ENCODE measurements at places on chromosomes 1 and 21. TPM values are rescaled to one million over a fixed set of nuclear protein-coding genes. Genes with fewer than 3 reads are reported as not detected.

The BRDT gene
- not detected for total RNA-seq

The C8B gene
- total RNA-seq = 0.76 TPM

The PRKAA2 gene
- total RNA-seq = 6.4 TPM

The ANXA9 gene
- total RNA-seq = 9.5 TPM

The DISP3 gene
- total RNA-seq = 4.8 TPM

- H3K4me3 ChIP-seq = no peak overlapping the region
- no peaks in the 10 kb centered on the region for H3K27me3 ChIP-seq
- no peak overlapping the region for H3K27ac ChIP-seq
- no peak for DNase-seq
- H3K36me3 ChIP-seq = peaks cover 23% of the 10 kb centered on the region
- no peaks in the 10 kb centered on the region for H3K4me1 ChIP-seq
Observed at GRCh38 chr1:243213045-243213787, 41.9 kb downstream of the CEP170 start.

GRCh38 chr1:147613506-147613905 is 56.8 kb downstream of the ACP6 start:
- H3K27me3 ChIP-seq = no peaks in the 10 kb centered on the region
- no peak overlapping the region for H3K4me3 ChIP-seq
- peaks cover 40% of the 10 kb centered on the region for H3K36me3 ChIP-seq
- H3K4me1 ChIP-seq = peaks cover 4% of the 10 kb centered on the region
- H3K27ac ChIP-seq = no peak overlapping the region

DNA sequence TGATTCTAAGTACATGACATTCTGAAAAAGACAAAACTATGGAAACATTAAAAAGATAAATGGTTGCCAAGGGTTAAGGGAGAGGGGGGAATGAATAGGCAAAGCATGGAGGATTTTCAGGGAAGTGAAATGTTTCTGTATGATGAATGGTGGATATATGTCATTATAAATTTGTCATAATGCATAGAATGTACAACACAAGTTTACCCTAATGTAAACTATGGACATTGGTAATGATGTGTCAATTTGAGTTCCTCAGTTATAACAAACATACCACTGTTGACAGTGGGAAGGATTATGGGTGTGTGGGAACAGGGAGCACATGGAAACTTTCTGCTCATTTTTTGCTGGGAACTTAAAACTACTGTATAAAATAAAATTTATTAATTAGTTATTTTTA is 427.1 kb upstream of the ESRRG start:
- no peak overlapping the region for H3K4me3 ChIP-seq
- H3K27ac ChIP-seq = no peak overlapping the region
- DNase-seq = no peak
- peaks cover 3% of the 10 kb centered on the region for H3K27me3 ChIP-seq
- H3K4me1 ChIP-seq = peaks cover 5% of the 10 kb centered on the region

DNA sequence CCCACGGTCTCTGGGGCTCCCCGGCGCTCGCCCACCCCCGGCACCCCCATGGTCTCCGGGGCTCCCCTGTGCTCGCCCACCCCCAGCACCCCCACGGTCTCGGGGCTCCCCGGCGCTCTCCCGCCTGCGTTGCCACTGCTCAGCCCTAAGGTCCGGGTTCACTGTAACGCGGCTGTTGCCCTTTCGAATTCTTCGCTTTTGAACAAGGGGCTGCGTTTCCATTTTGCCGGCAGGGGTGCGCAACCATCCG is 5.2 kb upstream of the FTCD start:
- no peak for DNase-seq
- H3K4me1 ChIP-seq = no peaks in the 10 kb centered on the region
- H3K36me3 ChIP-seq = peaks cover 13% of the 10 kb centered on the region

DNA sequence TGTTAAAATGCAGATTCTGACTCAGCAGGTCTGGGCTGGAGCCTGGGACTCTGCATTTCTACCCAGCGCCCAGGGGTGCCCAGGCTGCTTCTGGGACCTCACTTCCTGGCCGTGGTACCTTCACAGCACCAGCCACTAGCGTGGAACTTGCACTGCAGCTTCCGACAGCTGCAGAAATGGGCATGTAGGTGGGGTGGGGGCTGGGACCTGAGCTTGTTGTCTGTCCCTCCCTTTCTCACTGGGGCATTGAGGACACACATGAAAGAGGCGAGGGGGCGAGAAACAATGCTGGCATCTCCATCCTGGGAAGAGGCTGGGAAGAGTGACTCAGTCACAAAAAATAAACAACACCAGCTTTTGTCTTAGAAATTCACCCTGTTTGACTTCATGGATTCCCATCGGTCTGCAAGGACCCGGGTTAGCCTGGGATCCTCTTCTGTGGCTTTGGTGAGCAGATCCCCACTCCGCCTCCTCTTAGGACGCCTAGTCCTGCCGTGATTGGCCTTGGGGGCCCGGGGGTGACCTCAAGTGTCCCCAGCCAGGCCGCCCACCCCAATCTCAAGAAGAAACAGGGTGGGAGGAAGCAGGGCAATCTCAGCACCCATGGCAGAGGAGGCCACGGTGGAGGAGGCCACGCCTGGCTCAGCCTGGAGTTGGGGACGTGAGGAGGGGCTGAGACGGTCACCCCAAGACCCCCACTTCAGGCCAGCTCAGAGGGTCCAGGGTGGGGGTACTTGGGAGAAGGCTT is 29.9 kb upstream of the POFUT2 start:
- H3K27ac ChIP-seq = no peak overlapping the region
- no peak overlapping the region for H3K4me3 ChIP-seq
- DNase-seq = no peak
- no peaks in the 10 kb centered on the region for H3K27me3 ChIP-seq
- peaks cover 4% of the 10 kb centered on the region for H3K36me3 ChIP-seq

DNA sequence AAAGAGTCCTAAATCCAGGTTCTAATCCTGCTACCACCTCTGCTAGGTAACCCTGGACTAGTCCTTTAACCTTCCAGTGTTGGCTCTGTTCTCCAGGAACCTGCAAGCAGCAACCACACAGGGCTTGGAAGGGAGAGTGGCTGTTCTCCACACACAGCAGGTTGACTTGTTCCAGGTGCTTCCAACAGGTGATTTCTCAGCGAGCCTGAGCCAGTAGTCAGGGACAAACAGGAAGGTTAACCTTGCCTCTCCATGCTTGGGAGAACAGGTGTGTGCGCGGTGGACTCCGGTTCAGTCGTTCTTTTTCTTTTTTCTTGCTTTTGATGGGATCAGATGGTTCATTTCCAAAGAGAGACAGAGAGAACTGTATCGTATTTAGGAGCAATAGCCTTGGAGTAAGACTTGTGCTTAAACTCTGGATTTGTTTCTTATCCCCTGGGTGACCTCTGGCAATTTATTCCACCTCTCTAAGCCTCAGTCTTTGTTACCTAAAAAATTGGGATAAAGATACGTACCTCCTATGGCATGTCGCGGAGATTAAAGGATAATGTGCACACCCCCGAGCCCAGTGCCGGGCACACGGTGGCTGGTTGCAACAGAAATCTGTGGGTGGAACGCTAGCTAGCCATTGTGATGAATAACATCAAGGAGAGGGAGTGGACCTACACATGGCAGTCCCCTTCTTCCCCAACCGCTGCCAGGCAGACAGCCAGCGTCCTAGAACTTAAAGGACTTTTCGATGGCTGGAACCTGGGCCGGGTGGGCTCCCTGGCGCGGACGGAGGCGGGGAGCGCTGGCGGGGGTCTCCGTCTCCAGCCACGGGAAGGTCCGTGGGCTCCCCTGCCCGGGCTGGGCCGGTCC is 583 bp upstream of the CACHD1 start:
- H3K36me3 ChIP-seq = no peaks in the 10 kb centered on the region
- no peak for DNase-seq
- H3K27me3 ChIP-seq = peaks cover 36% of the 10 kb centered on the region
- H3K4me3 ChIP-seq = peak overlapping the region; percentile 87
- H3K4me1 ChIP-seq = peaks cover 17% of the 10 kb centered on the region
